T-cell (primary cell): ENCODE measurements at places on chromosomes 12 and 14. TPM values are rescaled to one million over a fixed set of nuclear protein-coding genes. Genes with fewer than 3 reads are reported as not detected.

DNA sequence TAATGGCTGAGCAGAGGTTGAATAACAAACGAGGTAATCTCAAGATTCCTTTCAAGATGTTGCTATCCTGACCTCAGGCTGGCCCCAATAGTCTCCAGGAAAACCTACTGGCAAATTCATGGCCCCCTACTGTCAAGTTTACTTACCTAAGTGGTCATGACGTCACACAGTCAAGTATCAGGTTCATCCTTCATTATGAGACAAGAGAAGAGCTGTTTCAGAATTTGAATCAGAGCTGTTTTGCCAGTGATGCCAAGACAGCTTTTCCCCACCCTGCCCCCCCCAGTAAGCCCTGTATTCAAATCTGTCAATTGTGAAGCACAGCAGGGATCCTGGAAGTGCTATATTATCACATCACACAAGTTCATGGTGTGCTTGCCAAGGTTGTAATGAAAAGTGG lies 509.6 kb downstream of the NOVA1 start:
- no peak overlapping the region for H3K4me3 ChIP-seq
- no peak overlapping the region for H3K27ac ChIP-seq
- no peaks in the 10 kb centered on the region for H3K36me3 ChIP-seq
- no peaks in the 10 kb centered on the region for H3K27me3 ChIP-seq
- H3K4me1 ChIP-seq, result no peaks in the 10 kb centered on the region
- DNase-seq, result no peak

Gene ADCY6
- total RNA-seq, result not detected

Gene TAS2R46
- 2.7 TPM for total RNA-seq

DNA sequence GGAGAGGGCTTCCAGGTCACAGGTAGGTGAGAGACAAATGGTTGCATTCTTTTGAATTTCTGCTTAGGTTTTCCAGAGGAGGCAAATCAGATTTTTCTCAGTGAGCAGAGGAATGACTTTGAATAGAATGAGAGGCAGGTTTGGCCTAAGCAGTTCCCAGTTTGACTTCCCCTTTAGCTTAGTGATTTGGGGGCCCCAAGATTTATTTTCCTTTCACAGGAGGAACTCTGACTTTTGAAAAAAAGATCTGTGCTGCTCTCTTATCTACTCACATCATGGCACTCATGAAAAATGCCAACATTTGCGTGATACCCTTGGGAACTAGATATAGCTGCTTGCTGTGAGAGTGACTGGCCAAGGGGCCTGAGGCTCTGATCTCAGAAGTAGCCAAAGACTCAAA lies 58.0 kb upstream of the EVL start:
- no peak for DNase-seq

GRCh38 chr12:19988459-19988873 lies 379.9 kb upstream of the PDE3A start:
- no peaks in the 10 kb centered on the region for H3K36me3 ChIP-seq
- H3K27me3 ChIP-seq, result no peaks in the 10 kb centered on the region
- no peak overlapping the region for H3K4me3 ChIP-seq
- H3K4me1 ChIP-seq, result no peaks in the 10 kb centered on the region

- no peaks in the 10 kb centered on the region for H3K36me3 ChIP-seq
- peaks cover 7% of the 10 kb centered on the region for H3K27me3 ChIP-seq
- H3K27ac ChIP-seq, result no peak overlapping the region
- no peak overlapping the region for H3K4me3 ChIP-seq
Observed at GRCh38 chr14:88533064-88533602, 21.7 kb downstream of the PTPN21 start.

Gene RERGL
- total RNA-seq, result not detected
